ENCODE measurements at places on chromosomes 1 and 21. TPM values are rescaled to one million over a fixed set of nuclear protein-coding genes. Genes with fewer than 3 reads are reported as not detected.
A peak's percentile ranks its signal among the peaks of the same experiment; 100 is the strongest.

FMO2 gene
- 0.14 TPM for total RNA-seq

CLDN17 gene
- not detected for total RNA-seq

GRCh38 chr1:244283772-244284171 lies 167.9 kb downstream of the ADSS2 start:
- no peaks in the 10 kb centered on the region for H3K36me3 ChIP-seq
- H3K4me1 ChIP-seq: no peaks in the 10 kb centered on the region
- H3K27ac ChIP-seq: no peak overlapping the region
- H3K4me3 ChIP-seq: no peak overlapping the region

DNA sequence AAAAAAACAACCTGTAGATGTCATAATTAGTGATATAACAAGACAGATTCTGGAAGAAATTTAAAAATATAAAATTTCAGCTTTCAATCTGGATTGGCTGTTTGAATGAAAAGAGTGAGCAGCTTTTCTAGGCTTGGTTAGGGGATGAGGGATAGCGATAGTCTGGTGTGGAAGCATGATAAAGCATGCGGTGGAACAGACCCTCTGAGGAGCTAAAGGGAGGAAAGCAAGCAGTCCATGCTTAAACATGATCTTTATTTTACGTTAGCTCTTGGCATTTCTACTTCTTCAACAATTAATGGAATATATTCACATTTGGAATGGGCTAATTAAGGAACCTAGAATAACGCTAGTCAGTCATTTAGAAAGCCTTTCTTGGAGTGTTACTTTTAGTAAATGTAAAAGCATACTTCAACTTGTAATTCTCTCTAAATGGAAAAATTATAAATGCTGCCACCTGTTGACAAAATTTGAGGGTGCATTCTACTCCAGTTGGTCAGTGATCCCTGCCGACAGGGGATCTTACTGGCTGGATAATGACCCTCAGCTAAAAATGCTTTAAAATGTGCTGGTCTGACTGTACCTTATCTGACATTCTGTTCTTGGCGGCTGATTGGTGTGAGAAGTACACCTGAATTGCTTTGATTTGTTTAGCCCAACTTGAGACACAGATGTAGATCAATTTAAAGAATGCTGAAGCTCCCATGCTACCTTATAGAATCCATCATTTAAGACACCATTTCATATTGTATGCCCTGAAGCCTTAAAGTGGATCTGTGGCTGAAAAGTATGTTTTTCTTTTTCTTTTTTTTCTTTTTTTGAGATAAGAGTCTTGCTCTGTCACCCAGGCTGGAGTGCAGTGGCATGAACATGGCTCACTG lies 61.2 kb downstream of the AK4 start:
- no peaks in the 10 kb centered on the region for H3K27me3 ChIP-seq
- H3K36me3 ChIP-seq: no peaks in the 10 kb centered on the region
- peaks cover 28% of the 10 kb centered on the region for H3K4me1 ChIP-seq
- no peak overlapping the region for H3K4me3 ChIP-seq

GRCh38 chr1:112713466-112714312 lies 1.4 kb downstream of the PPM1J start:
- H3K27me3 ChIP-seq: no peaks in the 10 kb centered on the region
- no peaks in the 10 kb centered on the region for H3K36me3 ChIP-seq
- no peak for DNase-seq
- peak overlapping the region; percentile 43 for H3K4me3 ChIP-seq

DNA sequence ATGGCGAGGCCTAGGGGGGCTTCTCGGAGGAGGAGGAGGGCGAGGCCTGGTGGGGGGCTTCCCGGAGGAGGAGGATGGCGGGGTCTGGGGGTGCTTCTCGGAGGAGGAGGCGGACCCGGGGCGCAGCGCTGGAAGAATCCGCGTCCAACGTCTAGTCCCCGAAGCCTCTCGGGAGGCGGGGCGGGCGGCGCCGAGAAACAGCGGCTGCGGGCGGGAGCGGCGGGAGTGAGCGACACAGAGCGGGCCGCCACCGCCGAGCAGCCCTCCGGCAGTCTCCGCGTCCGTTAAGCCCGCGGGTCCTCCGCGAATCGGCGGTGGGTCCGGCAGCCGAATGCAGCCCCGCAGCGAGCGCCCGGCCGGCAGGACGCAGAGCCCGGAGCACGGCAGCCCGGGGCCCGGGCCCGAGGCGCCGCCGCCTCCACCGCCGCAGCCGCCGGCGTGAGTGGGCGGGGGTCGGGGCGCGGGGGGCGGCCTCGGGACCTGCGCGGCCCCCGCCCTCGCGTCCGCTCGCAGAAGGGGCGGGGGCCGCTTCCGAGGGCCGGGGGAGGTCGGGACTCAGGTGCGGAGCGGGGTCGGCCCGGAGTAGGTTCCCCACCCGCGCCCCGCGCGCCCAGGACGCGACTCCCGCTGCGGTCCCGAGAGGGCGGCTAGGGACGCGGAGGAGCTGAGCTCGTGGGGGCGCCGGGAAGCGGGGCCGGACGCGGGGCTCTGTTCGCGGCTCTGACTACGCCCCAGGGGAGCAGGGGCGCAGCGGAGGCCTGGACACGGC lies at the start of gene KLHL17:
Gene KLHL17, plus strand, starts transcription at position 222 of the 769 bp plus-strand sequence. Its CDS starts 110 bp downstream, at position 332.
- H3K4me1 ChIP-seq: peaks cover 13% of the 10 kb centered on the region
- no peaks in the 10 kb centered on the region for H3K27me3 ChIP-seq
- peaks cover 10% of the 10 kb centered on the region for H3K36me3 ChIP-seq

LIN9 gene
- total RNA-seq: 7.9 TPM

DNA sequence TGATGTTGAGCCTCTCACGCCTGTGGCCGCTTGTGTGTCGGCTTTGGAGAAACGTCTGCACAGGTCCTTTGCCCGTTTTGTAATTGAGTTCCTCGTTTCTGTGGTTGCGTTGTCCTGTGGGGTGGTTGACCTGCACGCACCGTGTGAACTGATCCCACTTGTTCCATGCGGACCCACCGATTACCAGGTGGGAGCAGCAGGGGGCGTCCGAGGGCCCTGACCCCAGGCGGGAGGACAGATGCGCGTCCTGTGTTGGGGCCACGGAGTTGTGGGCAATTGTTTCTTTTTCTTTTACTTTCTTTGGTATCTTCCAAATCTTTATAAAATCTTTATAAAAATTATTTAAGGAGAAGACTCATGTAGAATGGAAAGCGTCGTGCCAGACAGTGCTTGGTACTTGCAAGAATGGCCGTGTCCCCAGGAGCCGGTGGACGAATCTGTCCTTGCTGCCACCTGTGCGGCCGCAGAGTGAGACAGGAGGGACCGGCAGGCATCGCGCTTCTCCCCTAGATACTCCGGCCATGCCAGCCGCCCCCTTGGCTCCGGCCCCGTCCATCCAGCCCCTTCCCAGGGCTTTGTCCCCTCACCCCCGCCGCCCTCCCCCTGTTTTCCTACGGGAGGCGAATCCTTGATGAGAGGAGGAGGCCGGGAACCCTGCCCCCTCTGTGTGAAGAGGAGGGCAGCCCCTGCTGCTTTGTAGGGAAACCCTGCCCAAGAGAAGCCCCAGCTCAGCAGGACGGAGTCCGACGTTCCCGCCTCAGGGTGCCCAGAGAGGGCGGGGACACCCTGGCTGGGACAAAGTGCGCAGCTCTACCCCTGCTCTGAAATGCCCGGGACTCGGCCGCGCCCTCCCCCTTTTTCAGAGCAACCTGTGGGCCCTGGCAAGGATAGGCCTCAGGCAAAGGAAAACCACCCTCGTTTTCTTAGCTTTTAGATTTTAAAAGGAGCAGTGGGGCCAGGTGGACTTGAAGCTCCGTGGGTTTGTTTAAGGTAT lies 41.7 kb downstream of the PRKCZ start:
- no peaks in the 10 kb centered on the region for H3K27me3 ChIP-seq
- no peak overlapping the region for H3K27ac ChIP-seq
- no peak overlapping the region for H3K4me3 ChIP-seq
- peak; percentile 72 for DNase-seq

- DNase-seq: no peak
- H3K27ac ChIP-seq: no peak overlapping the region
- no peaks in the 10 kb centered on the region for H3K36me3 ChIP-seq
- no peaks in the 10 kb centered on the region for H3K4me1 ChIP-seq
- H3K4me3 ChIP-seq: no peak overlapping the region
These were observed 49.2 kb upstream of the TACSTD2 start for GRCh38 chr1:58626293-58626692.

- no peaks in the 10 kb centered on the region for H3K27me3 ChIP-seq
- no peak overlapping the region for H3K4me3 ChIP-seq
- H3K36me3 ChIP-seq: no peaks in the 10 kb centered on the region
- H3K4me1 ChIP-seq: no peaks in the 10 kb centered on the region
These were observed 6.1 kb downstream of the CCDC18 start for GRCh38 chr1:93186667-93187066.

DNA sequence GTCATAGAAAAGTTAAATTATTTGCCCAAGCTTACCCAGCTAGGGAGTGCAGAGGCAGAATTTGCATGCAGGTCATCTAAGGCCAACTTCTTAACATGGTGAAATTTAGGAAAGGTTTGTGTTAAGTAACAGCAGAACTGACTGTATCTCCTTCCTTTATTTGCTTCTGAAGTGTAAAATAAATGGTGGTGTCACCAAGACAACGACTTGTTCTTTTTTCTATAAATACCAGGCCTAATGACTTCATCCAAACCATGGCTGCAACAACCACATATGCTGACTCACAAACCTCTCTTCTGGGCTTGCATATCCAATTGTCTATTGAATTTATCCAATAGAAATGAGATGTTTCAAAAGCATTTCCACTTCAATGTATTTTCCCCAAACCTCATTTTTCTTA lies 19.1 kb downstream of the COL24A1 start:
- H3K36me3 ChIP-seq: no peaks in the 10 kb centered on the region
- no peaks in the 10 kb centered on the region for H3K27me3 ChIP-seq
- no peak overlapping the region for H3K27ac ChIP-seq
- no peak for DNase-seq
- no peak overlapping the region for H3K4me3 ChIP-seq
- no peaks in the 10 kb centered on the region for H3K4me1 ChIP-seq

DNA sequence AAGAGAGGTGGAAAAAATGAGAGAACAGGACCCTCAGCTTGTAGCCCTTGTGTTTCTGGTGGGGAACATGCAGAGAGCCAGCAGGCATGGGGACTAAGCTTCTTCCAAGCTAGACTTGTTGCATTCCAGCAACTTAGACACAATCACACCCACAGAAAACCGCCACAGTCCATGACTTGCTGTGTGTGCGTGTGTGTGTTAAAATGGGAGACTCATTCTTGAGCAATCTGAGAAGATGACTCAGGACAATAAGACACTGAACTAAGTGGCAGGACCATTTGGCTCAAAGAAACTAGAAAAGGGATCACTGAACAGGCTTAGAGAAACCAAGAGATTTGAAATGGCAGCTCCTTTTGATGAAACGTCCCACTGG lies 78.0 kb downstream of the HLX start:
- H3K4me3 ChIP-seq: no peak overlapping the region
- no peaks in the 10 kb centered on the region for H3K27me3 ChIP-seq
- H3K36me3 ChIP-seq: no peaks in the 10 kb centered on the region
- H3K27ac ChIP-seq: no peak overlapping the region
- no peaks in the 10 kb centered on the region for H3K4me1 ChIP-seq
- no peak for DNase-seq

- H3K27ac ChIP-seq: peak overlapping the region; percentile 85
- H3K4me1 ChIP-seq: peaks cover 34% of the 10 kb centered on the region
- peak overlapping the region; percentile 30 for H3K4me3 ChIP-seq
- H3K27me3 ChIP-seq: no peaks in the 10 kb centered on the region
- DNase-seq: peak; percentile 63
These were observed 996 bp upstream of the TMEM51 start for GRCh38 chr1:15152318-15153183.

DNA sequence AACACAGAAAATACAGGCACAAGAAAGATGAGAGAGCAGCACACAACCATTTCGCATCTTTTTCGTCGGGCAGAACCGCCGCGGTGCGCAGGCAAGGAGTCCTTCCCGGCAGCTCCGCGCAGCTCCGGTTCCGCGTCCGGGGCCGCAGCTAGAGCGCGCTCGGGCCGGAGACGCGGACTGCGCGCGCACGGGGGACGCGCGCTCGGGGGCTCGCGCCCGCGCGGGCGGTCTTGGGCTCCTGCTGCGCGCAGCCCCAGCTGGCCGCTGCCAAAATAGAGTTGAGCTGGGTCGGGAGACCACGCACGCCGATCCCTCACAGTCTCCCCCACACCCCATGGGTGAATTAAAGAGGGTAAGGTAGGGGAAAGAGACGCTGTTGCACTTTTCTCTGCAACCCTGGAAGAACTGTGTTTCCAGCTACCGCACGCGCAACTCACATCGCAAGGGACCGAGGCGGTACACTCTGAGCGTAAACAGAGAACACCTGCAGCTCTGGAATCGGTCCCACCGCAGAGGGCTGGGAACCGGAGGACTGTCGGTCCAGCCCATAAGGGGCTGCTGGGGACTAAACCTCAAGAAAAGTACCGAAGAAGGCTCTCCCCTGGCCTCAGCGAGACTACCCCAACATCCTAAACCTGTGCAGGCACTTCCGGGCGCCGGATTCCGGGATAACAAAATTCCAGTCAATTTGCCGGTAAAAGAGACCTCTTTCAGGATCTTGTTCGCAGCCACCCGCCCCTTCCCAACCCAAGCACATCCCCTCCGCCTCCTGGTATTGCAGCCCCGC lies 1.7 kb downstream of the NR5A2 start:
- DNase-seq: no peak
- peak overlapping the region; percentile 93 for H3K27ac ChIP-seq
- peaks cover 34% of the 10 kb centered on the region for H3K4me1 ChIP-seq
- H3K27me3 ChIP-seq: no peaks in the 10 kb centered on the region
- no peaks in the 10 kb centered on the region for H3K36me3 ChIP-seq
- peak overlapping the region; percentile 97 for H3K4me3 ChIP-seq

TTC22 gene
- 2.2 TPM for total RNA-seq

DNA sequence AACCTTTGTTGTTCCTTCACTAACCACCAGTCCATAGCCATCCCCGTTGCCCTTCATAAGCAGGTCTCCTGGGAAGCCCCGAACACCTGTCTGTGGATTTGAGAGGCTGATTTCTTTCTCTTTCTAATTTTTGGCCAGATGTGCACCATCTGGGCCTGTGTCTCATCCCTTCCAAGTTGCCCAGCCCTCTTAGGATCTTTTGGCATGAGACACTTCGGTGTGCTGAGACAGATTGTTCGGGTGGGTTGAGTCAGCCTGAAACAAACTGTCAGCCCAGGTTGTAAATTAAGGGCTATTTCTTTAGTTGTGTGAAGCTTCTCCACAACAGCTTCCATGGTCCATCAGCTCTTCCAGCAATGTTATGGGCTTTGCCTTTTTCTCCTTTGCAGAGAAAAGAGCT lies 1.4 kb upstream of the DNAJC11 start:
- H3K4me3 ChIP-seq: no peak overlapping the region
- no peaks in the 10 kb centered on the region for H3K36me3 ChIP-seq
- no peaks in the 10 kb centered on the region for H3K27me3 ChIP-seq
- H3K27ac ChIP-seq: no peak overlapping the region
- H3K4me1 ChIP-seq: peaks cover 18% of the 10 kb centered on the region
